ENCODE measurements at places on chromosomes 16 and 17. TPM values are rescaled to one million over a fixed set of nuclear protein-coding genes. Genes with fewer than 3 reads are reported as not detected.

DNA sequence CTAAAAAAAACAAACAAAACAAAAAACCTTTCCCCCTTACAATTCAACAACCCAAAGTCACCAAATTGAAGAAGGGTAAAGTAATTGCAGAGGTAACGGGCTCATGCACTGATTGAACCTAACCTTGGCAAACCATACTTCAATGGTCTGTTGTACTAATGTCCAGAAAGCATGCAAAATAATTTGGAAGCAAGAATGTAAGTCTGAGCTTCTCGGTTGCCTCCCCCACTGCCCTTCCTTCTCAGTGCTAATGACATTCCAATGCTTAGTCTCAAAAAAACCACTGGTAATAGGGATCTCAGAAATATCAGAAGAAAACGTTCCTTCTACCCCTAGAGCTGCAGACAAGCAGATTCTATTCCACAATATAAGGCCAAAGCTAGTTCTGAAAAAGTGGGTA lies 15.8 kb downstream of the KRABD2 start:
- no peak for DNase-seq
- no peaks in the 10 kb centered on the region for H3K27me3 ChIP-seq
- peaks cover 7% of the 10 kb centered on the region for H3K4me1 ChIP-seq

DNA sequence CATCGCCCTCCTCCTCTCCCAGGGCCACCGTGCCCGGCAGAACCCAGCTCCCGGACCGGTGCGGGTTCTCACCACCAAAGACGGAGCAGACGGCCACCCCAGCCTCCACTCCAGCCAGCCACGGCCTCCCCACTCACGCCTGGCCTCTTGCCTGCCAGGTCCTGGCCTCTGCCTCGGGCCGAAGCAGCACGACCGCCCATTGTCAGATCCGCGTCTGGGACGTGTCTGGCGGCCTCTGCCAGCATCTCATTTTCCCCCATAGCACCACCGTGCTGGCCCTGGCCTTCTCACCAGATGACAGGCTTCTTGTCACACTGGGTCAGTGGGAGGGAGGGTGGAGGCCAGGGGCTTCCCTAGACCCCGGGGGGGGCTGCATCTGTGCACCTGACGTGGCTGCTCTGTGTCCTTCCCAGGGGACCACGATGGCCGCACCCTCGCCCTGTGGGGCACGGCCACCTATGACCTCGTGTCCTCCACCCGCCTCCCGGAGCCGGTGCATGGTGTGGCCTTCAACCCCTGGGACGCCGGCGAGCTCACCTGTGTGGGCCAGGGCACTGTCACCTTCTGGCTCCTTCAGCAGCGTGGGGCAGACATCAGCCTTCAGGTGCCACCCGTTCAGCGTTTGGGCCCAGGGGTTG lies 6.6 kb upstream of the RHOT2 start:
- H3K4me3 ChIP-seq: no peak overlapping the region
- no peaks in the 10 kb centered on the region for H3K27me3 ChIP-seq
- no peaks in the 10 kb centered on the region for H3K4me1 ChIP-seq
- DNase-seq: no peak
- no peaks in the 10 kb centered on the region for H3K36me3 ChIP-seq

GRCh38 chr17:50150354-50151040 lies at the start of gene PPP1R9B:
PPP1R9B (minus strand) TSS chr17:50150677; CDS start chr17:50150513, 164 bp downstream.
- DNase-seq: no peak
- no peaks in the 10 kb centered on the region for H3K36me3 ChIP-seq
- H3K4me1 ChIP-seq: peaks cover 47% of the 10 kb centered on the region
- H3K27ac ChIP-seq: peak within 1 kb of the TSS; percentile 83
- no peaks in the 10 kb centered on the region for H3K27me3 ChIP-seq

PRSS33 gene
- not detected for total RNA-seq

CCR7 gene
- 7.1 TPM for total RNA-seq

DNA sequence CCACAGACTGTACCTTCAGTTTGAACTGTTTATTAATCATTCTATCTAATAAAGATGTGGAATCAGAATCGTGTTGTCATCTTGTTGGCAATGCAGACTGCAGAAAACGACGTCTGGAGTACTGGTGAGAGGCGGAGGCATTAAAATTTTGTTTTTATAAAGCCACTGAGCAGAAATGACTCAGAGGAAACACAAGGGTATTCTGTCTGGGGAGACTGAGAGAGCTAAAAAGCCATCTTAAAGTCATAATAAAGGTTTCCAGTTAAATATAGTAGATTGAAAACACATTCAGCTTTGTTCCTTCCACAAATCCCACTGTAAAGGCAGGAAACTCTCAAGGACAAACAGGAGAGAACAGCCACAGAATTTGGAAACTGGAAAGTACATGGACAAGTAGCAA lies 74.2 kb downstream of the CPPED1 start:
- no peaks in the 10 kb centered on the region for H3K4me1 ChIP-seq
- H3K27ac ChIP-seq: no peak overlapping the region
- H3K4me3 ChIP-seq: no peak overlapping the region
- no peaks in the 10 kb centered on the region for H3K36me3 ChIP-seq
- DNase-seq: no peak

- peak overlapping the region; percentile 81 for H3K27ac ChIP-seq
- H3K4me3 ChIP-seq: peak overlapping the region; percentile 23
- no peaks in the 10 kb centered on the region for H3K27me3 ChIP-seq
- no peaks in the 10 kb centered on the region for H3K36me3 ChIP-seq
- peaks cover 17% of the 10 kb centered on the region for H3K4me1 ChIP-seq
These were observed 16.5 kb upstream of the PRM1 start for GRCh38 chr16:11297492-11298142.

KRTAP9-8 gene
- not detected for total RNA-seq

- no peak overlapping the region for H3K4me3 ChIP-seq
- no peaks in the 10 kb centered on the region for H3K27me3 ChIP-seq
- no peaks in the 10 kb centered on the region for H3K4me1 ChIP-seq
- no peak overlapping the region for H3K27ac ChIP-seq
These were observed 47.5 kb downstream of the NT5M start for GRCh38 chr17:17350491-17351355.
